ENCODE measurements at places on chromosomes 11 and 22.

DNA sequence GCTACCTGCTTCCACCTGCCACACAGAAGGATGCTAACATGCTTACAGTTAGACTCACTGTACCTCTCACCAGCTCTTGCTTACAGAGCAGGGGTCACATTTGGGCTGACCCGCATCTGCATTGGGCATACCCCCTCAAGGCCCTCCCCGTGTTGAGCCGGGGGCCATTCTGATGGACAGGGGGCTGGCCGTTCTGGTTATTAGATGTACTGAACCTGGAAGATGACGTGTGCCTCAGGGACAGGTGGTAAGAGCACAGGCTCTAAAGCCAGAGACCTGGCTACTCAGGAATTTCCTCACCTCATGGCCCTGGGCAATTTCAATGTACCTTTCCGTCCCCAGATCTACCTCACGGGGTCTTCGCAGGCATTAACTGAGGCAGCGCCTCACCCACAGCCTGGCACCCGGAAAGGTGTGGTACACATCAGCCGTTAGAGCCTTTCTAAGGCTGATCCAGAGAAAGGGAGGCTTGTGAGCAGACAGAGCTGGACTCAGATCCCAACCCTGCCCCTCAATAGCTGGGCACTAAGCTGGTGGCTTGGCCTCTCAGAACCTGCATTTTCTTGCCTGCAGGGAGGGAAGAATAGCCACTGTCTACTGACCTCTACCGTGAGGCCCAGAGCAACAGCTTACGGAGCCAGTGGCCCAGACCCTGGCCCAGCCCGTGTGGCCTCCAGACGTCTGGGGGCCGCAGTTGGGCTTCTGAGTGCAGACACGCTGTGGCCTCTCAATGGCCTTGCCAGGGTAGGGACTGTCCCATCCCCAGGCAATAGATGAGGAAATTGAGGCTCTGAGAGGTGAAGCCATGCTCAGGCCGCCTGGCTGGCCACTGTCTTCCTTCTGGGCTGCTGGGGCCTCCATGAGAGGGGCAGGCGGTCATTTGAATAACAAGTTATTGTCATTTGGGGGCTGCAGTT lies 100.6 kb downstream of the MORC2 start:
- no peak for DNase-seq

GRCh38 chr11:96079691-96080090 lies 155.8 kb upstream of the MTMR2 start:
- no peak for DNase-seq

DNA sequence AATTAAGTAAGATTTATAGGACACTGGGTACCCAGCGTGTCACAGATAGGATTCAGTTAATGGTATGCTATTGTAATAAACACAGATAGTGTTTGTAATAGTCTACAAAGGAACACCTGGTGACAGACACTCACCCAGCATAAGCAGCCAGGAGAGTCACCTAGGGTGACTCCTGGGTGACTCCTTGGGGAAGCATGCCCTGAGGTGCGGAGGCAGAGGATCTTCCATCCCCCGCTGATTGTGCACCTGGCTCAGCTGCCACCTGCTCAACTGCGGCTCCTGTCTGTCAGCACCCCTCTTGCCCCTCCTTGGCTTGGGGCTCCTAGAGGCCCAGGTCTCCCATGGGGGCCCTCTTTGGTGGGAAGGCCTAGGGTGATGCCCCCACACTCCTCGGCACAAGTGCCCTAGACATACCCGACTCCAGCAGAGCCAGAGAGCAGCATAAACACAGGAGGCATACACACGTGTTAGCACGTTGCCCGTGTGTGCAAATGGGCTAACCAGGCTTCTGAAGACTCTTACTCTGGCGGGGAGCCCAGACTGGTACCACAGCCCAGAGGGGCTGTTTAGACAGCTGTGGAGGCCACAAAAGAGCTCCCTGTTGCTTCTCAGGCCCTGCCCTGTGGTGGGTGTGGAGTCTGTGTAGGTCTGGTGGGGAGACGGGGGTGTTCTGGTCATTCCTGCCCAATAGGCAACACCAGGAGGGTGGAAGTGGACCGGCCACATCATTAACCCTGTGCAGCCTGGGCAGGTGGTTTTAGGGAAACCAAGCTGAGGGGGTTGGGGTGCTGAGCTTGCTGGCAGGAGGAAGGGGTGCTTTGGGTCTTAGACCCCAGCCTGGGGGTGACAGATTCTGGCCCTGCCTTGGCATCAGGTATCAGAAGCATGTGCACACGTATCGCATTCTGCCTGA lies 3.0 kb downstream of the INPPL1 start:
- peak; percentile 57 for DNase-seq

- no peak for DNase-seq
These were observed 43.2 kb downstream of the HORMAD2 start for GRCh38 chr22:30123463-30123862.

DNA sequence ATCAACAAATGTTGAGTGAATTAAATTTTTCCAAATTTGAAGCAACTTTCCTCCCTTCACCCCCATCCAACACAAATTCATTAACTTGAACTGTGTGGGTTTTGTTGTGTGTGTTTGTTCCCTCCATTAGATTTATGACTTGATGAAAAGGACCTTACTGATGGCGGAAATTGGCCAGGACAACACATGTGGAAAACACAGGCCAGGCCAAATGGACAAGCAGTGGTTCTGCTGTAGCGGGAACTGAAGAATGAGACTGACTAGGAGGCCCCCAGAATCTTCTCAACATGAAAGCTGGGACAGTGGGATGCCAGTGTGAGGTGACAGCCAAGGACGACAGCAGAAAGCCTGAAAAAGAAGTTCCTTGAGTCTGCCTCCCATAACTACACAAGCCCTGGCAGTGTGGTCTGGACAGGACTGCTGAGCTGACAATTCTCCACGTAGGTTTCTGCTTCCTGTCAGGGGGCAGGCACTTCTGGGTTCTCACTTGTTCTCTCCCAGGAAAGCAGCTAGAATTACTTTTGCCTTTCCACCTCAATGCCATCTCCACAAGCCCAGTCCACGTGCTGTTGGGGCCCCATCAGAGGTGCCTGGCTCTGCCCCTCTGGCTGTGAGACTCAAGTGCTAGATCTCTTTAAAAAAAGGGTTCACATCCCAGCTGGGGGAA lies 94.3 kb downstream of the ETS1 start:
- no peak for DNase-seq

GRCh38 chr22:29037340-29037932 lies 24.2 kb downstream of the C22orf31 start:
- DNase-seq = peak; percentile 58

- DNase-seq = no peak
These were observed 1.2 kb downstream of the MRTFA start for GRCh38 chr22:40635043-40635939.

- no peak for DNase-seq
These were observed 14.1 kb downstream of the HRAS start for GRCh38 chr11:521177-521688.

- DNase-seq = no peak
These were observed 53.7 kb downstream of the IGF2 start for GRCh38 chr11:2085251-2086066.

DNA sequence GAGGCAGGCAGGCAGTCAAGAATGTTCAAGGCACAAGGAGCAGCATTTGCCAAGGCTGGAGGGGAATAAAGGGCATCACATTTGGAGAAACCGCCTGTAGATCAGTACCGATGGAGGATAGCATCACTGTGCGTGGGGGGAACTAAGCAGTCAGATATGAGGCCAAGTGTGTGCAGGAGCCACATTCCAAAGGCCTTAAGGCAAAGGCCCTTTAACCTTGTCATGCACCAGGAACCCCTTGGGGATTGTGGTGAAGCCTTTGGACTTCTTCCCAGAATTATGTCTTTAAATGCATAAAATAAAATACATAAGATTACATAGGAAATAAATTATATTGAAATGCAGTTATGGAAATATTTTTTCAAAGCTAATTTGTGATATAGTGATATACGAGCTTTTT lies 532.1 kb downstream of the BUD13 start:
- no peak for DNase-seq

DNA sequence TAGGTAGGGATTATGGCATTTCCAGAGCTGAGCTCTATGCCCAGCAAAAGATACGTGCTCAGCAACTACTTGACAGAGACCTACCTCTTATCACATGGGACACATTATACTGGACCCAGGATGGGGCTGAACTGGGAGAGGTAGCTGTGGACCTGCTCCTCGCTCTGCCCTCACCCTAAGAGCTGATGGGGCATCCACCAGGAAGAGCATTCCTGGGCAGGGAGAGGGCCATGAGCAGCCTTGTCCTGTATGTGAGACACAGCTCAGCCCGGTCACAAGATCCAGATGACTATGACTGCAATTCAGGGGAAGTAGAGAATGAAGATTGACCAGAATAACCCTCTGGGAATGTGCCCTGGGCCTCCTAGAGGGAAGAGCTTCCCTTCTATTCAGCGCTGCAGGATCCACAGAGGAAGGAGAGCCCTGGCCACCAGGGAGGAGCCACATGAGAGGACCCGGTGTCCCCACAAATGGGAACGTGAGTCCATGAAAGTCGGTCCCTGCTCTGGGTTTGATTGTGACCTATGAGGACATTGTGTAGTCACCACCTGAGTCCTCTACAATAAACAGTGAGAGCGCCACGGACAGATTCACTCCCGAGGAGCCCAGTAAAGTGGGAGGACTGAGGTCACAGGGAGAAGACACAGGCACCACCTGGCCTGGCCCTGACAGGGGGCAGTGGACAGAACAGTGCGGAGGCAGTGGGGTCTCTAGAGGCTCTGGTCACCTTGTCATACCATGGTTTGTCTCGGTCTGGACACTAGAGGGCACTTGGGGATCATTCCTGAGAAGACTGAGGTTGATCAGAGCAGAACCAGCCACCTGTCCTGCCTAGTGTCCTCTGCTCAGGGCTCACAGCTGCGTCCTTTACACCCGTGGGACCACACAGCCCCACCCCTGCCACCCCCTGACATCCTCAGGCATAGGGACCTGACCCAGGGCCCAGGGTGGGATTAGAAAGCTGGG lies 99.5 kb downstream of the ZNF280B start:
- no peak for DNase-seq

DNA sequence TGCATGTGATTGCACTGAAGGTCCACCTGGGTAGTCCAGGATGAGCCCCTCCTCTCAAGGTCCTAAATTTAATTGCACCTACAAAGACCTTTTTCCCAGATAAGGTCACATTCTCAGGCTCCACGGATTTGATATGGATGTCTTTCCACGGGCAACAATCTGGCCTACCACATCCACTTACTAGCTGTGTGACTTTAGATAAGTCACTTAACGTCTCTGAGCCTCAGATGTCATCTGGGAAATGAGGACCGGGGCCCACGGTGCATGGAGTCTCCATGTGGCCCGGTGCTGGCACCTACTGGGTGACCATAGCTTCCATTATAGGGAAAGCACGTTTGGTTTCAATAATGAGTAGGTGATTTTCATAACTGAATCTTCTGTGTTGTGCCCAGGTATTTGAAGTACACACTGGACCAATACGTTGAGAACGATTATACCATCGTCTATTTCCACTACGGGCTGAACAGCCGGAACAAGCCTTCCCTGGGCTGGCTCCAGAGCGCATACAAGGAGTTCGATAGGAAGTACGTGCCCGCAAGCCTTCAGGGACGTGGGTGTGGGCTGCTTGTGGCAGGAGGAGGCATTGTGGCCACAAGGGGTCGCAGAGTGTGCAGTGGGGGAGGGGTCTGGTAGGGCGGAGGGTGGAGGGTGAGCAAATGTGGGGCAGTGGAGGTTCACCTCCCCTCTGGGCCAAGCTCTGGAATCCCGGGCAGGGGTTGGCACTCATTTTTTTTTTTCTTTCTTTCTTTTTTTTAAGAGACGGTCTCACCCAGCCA lies 55.7 kb downstream of the ARHGAP8 start:
- no peak for DNase-seq

DNA sequence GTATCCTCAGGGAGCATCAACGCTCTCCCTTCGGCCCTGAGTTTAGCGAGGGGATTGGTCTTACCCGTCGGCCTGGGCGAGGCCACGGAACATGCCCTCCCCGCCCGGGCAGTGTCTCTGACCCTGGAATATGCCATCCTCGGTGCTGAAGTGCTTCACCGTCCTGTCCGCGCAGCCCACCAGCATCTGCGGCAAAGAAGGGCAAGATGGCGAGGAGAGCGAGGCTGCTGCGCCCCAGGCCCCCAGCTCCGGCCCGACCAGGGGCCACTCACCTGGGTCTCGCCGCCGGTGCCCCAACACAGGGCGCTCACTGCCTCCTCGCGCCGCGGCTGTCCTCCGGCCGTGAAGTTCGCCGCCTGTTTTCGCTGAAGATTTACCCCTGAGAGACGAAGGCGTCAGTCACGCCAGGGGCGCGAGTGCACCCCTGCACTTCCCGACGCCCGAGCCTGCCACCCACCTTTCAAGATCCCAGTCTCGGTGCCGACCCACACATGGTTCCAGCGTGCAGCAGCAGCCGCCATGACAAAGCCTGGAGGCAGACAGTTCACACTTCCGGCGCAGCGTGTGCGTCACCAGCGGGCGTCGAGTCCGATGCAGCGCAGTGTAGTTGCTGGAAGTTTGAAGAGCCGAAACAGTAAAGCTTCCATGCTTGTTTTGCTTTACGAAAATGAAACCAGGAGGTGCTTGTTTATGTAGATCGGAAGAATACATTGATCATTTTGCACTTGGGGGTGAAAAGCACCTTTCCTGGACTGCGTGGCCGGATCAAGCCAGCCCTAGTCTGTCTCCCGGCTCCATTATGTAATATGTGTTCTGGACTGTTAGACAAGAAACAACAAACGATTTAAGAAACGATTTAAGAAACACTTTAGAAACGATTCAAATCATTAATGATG lies at the start of gene WDR74:
Gene WDR74 (minus strand): TSS at position 541 of the 896 bp plus-strand sequence. CDS start 20 bp downstream, at position 521.
- peak; percentile 57 for DNase-seq

GRCh38 chr11:9066433-9066925 lies 24.9 kb downstream of the SCUBE2 start:
- DNase-seq = no peak

DNA sequence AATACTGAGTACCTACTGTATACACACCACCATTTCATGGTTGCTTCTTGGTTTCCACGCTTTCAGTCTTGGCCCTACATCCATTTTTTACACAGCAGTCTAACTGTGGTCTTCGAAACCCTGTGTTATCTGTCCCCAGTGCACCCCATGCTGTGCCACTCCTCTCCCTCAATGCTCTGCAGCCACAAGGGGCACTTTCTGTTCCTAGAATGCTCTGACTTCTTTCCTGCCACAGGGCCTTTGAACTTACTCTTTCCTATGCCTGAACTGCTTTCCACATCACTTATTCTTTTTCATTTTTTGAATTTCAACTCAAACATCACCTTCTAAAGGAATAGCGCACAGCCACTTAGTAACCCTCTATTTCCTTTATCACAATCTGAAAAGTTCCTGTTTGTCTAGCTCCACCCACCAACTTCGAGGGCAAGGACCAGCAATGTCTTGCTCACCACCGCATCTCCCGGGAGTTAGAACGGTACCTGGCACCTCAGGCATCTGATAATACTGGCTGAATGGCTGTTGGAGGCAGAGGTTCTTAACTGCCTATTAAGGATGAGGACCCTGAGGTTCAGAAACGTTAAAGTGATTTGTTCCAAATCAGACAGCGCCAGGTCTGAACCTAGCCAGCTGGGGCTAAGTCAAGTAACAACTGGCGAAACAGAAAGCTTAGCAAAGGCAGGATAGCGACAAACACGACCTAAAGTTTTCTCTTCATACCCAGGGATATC lies 568 bp downstream of the ALG8 start:
- no peak for DNase-seq
